ENCODE measurements at places on chromosomes 12 and 14.

GRCh38 chr14:62420847-62421246, 624.4 kb downstream of the KCNH5 start:
- no peak for DNase-seq

- peak; percentile 90 for DNase-seq
Observed at GRCh38 chr12:108803428-108804105, 53.8 kb downstream of the SSH1 start.

GRCh38 chr14:91817566-91818325, 49.6 kb downstream of the TC2N start:
- DNase-seq = no peak

- DNase-seq = peak; percentile 75
Observed at GRCh38 chr12:92987362-92987761, 58.3 kb upstream of the EEA1 start.

- DNase-seq = no peak
Observed at GRCh38 chr12:107351713-107352112, 258.4 kb upstream of the CRY1 start.

DNA sequence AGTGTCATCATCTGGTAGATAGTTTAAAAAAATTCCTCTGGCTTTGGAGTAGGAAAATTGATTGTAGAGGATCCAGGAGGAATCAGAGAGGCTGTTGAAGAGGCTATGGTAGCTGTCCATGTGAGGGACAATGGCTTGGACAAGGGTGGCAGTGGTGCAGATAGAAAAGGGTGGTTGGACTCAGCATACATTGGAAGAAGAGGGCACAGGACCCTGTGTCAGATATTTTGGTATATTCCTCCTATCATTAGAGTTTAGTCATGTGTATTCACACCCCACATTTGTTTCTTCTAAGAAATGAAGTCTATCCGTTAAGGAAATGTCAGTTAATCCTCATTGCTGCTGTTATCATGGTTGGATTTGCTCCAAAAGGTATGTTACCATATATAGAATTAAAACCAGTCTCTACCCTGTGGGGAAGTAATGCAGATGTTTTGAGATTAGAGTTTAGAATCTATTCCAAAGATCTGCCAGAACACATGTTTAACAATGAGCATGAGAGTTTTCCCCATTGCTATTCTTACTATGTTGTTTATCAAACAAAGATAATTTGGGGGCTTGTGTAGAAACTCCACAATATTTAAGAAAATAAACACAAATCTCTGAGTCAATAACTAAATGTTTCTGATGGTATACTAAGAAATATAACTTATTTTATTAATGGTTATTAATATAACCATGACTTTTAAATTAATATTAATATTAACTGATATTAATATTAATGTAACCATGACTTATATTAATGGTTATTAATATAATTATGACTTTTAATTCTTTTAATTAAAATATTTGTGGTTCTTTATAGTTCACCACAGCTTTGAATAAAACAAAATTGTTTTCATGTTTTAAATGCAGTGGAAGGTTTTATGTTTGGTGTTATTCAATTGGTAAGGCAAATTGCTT, 80.9 kb downstream of the CRADD start:
- DNase-seq = no peak

GRCh38 chr12:20368114-20368650, at the start of gene PDE3A:
TSS of gene PDE3A (plus strand) at chr12:20368537. CDS start at chr12:20369285, 748 bp downstream.
- DNase-seq = peak; percentile 59

Measured in suppressor macrophage treated with lipopolysaccharide for 4 hours (primary cell).